ENCODE measurements at places on chromosomes 13 and 19.

DNA sequence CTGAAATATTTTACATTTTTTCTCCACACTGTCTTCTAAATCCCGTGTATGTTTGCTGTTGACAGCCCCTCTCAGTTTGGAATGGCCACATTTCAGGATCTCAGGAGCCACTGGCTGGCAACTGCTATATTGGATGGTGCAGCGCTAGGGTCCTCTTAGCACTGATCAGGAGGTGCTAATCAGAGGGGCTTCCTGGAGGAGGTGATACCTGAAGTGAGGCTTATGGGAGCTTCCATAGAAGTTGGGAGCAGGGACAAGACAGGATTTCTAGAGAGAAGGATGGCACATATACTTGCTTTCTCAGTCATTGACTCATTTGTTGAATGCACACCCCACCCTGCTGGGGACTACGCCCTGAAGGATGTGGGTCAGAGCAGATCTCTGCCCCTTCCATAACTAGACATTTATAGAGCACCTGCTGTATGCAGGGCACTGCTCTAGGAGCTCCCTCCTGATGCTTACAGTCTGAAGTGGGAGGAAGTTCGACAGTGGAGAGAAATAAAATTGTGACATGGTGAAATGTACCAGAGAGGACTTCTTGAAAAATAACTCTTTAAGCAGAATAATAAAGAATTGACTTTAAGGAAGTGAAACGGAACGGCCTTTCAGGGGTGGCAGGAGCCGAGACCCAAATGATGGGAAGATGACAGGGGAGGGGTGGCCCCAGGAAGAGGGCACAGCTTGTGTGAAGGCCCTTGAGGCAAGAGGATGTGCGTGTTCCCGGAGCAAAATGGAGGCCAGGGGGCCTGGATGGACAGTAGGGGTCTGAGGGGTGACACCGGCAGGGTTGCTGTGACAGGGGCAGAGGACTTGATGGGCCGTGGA is 13.1 kb downstream of the AP2A1 start:
- no peak for DNase-seq

DNA sequence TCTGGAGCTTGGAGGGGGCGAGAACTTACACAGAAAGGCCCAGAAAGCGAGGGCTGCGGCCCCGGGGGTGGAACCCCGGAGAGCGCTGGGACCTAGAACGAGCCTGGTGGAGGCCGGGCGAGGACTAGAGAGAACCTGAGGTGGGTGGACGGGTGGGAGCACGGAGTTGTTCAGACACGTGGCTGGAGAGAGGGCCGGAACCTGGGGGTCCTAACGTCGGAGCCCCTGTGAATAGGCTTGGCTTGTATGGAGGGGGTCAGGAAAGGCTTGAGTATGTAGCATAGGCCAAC is 383 bp downstream of the ZNF581 start:
- no peak for DNase-seq

GRCh38 chr13:52447354-52447753 is 3.1 kb downstream of the VPS36 start:
- no peak for DNase-seq

DNA sequence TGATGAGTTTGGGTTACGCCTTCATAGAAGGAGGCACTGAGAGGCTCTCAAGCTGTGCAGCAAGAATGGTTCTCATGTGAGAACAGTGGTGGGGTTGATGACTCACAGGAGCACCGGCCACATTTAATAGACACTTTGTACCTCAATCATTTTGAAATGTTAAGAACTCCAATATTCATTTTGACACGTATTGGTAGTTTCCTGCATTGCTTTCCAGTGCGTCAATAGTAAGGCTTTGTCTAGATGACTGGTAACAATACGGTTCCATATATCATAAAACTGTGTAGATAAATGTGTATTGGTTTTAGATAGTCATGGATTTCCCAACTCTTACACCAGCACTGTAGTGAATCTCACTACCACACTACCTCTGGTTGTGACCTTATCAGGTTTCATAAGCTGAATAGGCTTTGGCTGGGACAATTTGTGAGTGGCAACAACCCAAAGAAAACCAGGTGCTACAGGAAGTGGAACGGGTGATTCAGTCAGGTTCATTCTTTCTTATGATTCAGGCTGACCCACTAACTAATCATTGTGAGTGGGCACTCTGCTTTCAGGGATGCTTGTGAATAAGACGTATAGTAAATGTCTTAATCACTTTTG is 362.6 kb downstream of the KLF5 start:
- DNase-seq: no peak

DNA sequence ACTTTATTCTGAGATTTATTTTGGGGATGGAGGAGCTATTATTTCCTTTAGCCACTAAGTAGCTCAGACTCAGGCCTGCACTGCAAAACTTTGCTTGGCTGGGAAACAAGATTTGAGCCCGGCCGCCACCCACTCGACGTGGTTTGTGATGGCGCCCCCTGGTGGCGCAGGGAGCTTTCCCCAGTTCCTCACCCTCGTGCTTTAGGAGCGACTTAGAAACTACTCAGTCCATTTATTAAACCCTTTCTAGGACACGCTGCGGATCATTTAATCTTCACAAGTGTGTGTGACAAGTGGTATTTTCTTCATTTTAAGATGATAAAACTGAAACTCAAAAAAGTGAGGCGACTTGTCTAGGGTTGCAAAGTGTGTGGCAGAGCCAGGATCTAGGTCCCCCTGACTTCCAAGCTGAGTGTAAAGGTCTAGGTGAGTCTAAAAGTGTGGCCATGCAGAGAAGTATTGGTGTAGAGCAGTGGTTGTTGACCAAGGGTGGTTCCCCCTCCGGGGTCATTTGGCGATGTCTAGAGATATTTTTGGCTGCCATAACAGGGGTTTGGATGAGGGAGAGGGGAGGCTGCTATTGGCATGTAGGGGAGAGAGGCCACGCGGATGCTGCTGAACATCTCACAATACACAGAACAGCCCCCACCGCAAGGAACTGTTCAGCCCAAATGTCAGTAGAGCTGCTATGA is 2.2 kb downstream of the CXCL17 start:
- peak; percentile 85 for DNase-seq

- no peak for DNase-seq
Observed at GRCh38 chr19:50359328-50359818, 6.1 kb downstream of the NAPSA start.

GRCh38 chr19:1166872-1167573 is 7.0 kb downstream of the SBNO2 start:
- DNase-seq: peak; percentile 13

DNA sequence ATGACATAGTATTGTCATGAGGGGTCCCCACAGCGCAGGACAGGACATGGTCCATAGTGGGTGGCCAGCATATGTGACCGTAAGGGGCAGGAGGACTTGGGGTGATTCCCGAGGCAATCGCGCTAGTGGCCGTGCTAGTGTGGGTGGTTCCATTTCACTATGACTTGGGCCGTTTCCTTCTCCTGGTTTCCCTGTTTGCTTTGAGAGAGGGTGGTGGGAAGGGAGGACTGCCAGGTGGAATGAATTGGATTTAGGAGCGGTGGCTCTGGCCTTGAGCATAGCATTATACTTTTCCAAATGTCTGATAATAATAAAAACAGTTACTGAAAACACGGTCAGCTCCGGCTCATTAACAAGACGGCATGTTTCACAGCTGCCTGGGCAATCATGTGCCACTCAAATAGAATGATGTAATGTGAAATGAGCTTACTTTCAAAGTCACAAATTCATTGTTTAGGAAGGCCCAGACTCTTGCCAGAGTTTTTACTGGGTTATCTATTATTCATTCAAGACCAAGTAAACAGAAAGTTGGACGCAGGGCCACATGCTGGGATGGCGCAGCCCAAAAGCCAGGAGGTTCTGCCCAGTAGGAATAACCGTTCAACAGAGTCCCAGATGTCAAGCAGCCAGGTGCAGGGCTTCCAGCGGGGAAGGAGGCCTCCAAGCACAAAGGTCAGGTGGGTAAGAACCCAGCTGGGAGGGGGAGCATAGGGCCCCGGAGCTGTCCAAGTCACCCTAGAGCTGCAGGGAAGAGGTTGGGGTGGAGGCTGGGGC is 19.6 kb upstream of the SLC15A1 start:
- DNase-seq: no peak

DNA sequence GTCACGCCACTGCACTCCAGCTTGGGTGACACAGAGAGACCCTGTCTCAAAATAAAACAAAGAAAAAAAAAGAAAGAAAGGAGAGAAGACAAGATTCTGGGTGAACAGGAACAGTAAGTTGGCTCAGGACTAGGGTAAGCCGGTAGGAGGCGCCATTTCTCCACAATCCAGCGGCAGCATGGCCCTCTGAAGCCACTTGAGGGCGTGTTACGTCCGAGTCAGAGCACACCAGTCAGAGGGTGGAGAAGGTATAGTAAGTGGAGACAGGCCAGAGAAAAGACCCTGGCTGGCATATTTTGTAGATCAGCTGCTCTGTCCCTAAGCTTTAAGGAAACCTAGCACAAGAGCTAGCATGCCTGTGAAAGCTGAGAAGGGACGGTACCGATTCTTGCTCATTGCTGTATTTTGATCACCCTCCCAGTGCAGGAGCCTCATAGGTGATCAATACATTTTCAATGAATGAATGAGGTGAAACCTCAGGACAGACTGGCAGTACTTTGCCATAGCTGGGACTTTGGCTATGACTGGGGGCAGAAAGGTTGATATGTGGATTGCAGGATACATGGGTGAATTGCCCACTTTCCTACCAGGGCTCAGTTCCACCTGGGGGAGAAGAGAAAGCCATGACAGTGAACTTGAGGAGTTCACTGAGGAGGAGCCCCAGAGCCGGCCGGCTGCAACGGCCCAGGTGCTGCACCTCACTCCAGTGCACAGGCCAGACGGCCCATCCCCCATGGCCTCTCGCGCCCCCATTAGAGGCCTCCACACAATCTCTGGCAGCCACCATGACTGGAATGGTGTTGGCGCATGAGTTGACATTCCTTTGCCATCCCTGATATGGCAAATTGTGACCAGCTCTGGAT is 23.5 kb downstream of the POU2F2 start:
- peak; percentile 91 for DNase-seq

GRCh38 chr13:66926851-66927524 is 303.1 kb downstream of the PCDH9 start:
- no peak for DNase-seq

- DNase-seq: no peak
Observed at GRCh38 chr13:36912369-36912768, 7.7 kb downstream of the SMAD9 start.

- no peak for DNase-seq
Observed at GRCh38 chr19:44666852-44667556, 4.3 kb upstream of the CEACAM19 start.

- DNase-seq: no peak
Observed at GRCh38 chr13:83065108-83065507, 817.2 kb downstream of the SLITRK1 start.

DNA sequence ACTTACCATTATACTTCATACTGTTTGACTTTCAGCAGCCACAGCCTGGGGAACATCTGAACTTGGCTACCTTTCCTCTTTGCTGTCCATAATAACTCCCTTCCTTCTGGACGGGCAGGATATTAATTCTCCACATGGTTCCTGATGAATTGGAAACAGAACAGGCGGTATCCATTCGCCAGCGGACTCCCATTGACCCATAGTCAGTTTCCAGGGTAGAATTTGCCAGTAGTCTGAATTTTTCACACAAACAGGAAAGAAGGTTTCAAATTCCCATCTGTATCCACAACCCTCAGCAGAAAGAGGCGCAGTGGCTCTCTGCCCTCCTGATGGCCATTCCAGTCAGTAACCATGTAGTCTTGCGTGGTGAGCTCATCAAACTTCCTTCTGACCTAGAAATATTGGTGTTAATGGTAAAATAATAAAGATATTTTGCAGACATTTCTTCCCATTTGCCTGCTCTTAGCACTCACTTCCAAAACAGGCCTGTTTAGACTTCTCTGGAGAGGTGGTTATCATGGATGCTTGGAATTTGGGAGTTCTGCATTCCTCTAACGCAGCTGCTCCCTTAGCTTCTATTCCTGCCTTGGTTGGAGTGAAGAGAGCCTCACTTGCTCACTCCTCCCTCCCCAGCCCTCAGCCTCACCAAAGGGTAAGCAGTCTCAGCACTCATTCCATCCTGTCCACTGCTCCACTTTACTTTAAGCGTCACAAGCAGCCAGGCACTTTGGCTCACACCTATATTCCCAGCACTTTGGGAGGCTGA is 75.0 kb upstream of the OXGR1 start:
- no peak for DNase-seq

DNA sequence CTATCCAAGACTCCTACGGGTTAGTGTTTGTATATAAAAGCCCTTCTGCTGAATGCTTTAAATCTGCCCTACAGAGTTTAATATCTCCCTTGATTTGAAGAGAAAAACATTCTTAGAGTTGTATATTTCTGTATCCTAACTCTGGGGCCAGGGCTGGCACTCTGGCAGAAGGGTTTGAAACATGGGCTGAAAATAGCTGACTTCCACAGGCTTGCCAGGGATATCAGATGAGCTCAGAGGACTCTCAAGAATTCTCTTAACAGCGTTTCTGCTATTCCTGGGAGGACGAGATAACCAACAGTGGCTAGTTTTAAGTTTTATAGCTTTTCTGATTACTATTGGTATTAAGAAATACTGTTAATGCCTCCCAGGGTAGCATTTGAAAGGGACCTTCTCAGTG is 127.5 kb downstream of the LIG4 start:
- no peak for DNase-seq

DNA sequence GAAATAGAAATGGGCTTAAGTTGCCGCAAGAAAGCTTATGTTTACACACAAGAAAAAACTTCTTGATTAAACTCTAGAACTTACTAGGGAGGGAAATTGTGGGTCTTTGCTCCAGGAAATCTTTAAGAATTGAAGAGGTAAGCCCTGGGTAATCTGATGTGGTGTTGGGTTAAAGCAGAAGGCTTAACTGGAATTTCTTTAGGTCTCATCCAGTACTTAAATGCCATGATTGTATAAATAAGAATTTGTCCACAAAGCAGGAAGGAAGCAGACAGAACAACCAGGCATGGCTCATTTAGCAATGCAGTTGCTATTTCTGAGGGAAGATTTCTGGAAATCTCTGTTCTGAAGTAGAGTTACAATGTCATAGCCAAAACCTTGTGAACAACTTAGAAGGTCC is 360.4 kb downstream of the KLF5 start:
- no peak for DNase-seq

DNA sequence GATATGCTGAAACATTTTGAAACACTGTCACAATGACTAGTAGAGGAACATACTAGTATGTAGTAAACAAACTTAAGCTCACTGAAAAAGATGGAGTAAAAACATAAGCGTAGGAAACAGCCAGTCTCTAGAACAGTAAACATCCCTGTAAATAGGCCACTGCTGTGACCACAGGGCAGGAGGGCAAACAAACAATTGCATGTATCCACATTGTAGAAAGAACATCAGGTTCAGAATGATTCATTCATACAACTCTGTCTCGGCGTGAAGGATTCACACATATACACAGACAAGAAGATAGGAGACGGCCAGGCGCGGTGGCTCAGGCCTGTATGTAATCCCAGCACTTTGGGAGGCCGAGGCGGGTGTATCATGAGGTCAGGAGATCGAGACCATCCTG is 390.1 kb downstream of the IRS2 start:
- no peak for DNase-seq

Data from WTC11 (cell line).